Fibroblast of skin of right biceps (primary cell): ENCODE measurements at places on chromosomes 3 and 15.

DNA sequence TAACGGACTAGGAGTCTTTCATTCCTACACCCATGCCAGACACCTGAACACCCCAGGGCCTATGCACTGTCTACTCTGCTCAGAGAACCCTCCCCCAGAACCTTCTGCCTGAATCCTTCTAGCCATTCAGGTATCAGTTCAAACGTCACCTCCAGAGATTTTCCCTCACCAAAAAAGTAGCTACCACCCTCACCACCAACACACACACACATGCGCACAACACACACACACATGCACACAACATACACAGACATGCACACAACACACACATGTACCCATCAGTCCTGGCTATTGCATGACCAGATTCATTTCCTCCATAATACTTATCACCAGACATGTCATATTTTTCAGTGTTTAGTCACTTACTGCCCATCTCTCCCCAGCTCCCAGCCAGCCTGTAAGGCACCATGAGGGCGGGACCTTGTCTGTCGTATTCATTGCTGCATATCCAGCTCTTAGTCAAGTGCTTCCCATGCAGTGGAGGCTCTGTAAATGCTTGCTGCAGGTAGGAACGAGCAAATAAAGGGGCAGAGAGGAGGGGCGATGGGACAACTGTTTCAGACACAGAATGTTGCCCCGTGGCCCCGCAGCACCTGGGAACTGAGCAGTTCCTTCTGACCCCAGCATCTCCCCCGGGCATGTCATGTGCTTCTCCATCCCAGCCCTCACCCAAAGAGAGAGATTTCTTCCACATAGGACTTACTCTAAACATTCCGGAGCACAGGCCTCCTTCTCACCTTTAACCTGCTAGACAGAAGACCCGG is 29.2 kb downstream of the XXYLT1 start:
- peak; percentile 33 for DNase-seq

- DNase-seq: no peak
Observed at GRCh38 chr3:156090126-156090525, 30.3 kb upstream of the KCNAB1 start.

GRCh38 chr3:16374047-16374934 is 109.3 kb downstream of the OXNAD1 start:
- DNase-seq: no peak

DNA sequence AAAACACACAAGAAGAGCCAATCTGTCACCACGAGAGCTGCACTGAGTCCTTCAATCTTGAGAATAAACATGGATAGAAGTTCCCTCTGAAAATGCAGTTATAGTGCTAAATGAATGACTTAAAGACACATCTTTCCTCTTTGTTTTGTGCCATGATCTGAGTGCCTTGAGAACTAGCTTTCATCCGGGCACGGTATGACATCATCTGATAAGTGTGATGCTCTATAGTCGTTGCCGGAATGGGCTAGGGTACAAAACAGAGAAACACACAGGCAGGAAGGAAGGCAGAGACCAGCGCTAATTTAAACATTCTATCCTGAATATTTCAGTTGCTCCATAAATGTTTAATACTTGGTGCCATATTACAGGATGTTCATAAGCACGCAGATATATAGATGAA is 146.5 kb downstream of the TNIK start:
- no peak for DNase-seq

DNA sequence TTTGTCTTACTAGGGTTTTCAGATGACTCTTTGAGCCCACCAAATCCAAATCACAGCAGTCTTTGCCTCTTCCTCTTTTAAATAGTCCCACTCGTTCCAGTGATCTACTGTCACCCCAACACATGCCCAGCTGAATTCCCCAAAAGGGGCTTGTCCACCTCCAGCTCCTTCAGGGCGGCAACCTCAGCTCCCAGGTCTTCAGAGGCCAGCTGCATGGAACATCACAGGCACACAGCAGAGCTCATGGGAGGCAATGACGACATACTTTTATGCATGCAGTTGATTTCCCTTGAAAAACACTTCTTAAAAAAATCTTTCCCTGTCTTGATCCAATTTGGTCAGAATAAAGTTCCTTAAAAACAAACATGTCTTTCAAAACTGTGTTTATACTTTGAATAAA is 244.3 kb upstream of the NR2F2 start:
- no peak for DNase-seq

DNA sequence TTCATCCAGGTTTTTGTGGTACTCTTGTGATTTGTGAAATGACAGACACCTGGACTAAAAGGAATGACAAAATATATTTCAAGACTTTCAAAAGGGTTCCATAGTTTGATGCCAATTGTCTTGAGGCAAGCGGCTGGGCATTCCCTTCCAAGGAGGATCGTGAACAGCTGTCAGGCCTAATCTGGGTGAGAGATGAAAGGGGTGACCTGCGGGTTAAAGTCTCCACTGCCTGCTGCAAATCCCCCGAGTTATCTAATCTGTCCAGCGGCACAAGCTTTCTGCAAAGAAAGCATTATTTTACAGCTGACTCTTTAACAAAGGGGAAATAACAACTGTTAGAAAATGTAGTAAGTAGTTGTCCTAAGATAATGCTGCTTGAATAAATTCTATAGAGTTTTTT is 128.7 kb upstream of the MB21D2 start:
- no peak for DNase-seq

- DNase-seq: no peak
Observed at GRCh38 chr3:100107221-100107814, 7.0 kb downstream of the FILIP1L start.

DNA sequence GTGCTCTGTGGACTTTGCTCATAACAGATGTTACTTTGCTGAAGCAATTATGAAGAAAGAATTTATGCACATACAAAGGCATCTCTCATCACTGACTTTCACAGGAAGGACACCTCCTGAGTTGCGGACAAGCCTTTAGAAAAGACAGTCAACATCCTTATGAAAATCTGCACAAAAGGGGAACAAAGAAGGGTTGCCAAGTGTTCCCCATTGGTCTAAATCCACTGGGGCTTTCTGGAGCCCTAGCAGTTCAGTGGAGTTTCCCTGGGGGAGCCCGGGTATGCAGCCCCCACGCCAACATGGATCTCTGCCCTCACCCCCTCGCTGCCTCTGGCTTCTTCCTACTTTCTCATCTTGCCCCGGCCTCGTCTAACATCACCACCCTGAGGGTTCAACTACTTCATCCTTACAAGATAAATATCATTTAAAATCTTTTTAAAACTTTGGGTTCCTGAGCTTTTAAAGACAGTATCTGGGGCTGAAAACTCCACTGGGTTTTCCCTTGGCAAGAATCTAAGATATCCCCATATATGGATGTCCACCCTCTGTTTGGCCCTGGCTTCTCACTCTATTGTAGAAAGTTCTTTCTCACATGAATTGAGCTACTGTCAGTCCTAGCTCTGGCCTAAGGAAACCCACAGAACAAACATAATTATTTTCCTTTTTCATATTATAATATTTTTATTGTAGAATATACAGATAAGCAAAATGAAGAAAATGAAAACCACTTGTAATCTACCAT is 207.9 kb upstream of the RGMA start:
- no peak for DNase-seq

DNA sequence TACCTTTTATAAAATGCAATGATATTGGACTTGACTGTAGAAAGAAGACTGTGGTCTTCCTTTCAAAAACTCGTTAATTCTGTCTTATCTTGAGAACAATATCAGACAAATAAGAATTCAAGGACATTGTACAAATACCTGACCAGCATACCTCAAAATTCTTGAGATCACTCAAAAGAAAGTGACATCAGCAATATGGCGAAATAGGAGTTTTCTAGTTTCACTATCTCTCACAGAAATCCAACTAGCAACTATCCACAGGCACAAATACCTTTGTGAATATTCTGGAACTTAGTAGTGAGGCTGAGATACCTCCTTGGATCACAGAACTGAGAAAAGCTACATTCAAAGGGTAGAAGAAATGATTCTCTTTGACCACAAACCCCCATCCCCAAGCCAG is 419.7 kb downstream of the ZNF385D start:
- DNase-seq: peak; percentile 20

- no peak for DNase-seq
Observed at GRCh38 chr15:64133623-64134344, 17.7 kb upstream of the SNX22 start.

DNA sequence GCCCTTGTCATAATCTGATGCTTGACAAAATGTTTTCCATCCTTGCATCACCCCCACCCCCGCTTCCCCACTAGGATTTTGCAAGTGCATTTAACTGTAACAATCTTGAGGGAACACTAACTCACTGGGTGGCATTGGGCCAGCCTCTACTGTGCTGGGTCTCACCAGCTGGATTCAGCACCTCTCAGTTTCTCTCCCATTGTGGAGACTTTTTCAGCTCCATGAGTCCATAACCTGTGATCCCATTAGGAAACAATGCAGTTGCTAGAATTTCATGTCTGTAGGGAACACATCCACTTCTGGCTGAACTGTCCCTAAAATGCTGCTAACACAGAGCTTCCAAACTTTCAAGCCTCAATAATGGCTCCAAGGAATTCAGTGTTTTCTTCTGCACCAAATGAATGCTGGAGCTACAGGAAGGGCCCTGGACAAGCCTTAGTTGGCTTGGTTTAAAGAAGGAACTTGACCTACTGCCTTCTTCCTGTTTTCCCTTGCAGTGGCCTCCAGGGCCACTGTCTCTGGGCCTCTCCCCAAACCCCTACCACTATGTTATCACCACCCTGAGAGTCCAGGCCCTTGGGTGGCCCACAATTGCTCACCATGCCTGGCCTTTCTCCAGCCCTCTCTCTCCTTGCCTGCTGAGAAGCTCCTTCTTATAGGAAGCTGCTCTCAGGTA is 15.6 kb downstream of the CYP19A1 start:
- DNase-seq: no peak
